CD4-positive, alpha-beta T cell (primary cell): ENCODE measurements at places on chromosomes 1 and 21. TPM values are rescaled to one million over a fixed set of nuclear protein-coding genes. Genes with fewer than 3 reads are reported as not detected.

- H3K4me3 ChIP-seq, result no peak overlapping the region
- no peaks in the 10 kb centered on the region for H3K36me3 ChIP-seq
- H3K4me1 ChIP-seq, result peaks cover 6% of the 10 kb centered on the region
- H3K27ac ChIP-seq, result no peak overlapping the region
Measured at GRCh38 chr1:58769809-58770320, 14.0 kb downstream of the JUN start.

DNA sequence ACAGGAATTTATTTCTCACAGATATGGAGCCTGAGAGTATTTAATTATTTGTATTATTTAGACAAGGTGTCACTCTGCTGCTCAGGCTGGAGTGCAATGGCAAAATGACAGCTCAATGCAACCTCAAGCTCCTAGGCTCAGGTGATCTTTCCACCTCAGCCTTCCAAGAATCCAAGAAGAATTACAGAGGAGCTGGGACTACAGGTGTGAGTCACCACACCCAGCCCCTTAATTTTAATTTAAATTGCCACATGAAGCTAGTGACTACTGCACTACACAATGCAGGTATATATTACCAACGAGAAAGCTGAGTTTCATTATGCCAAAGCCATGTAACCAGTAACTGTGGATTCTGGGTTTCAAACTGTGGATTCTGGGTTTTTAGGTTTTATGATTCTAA, 2.1 kb downstream of the KHDC4 start:
- no peaks in the 10 kb centered on the region for H3K27me3 ChIP-seq
- no peak overlapping the region for H3K4me3 ChIP-seq
- peaks cover 64% of the 10 kb centered on the region for H3K36me3 ChIP-seq
- no peak overlapping the region for H3K27ac ChIP-seq
- no peak for DNase-seq

DNA sequence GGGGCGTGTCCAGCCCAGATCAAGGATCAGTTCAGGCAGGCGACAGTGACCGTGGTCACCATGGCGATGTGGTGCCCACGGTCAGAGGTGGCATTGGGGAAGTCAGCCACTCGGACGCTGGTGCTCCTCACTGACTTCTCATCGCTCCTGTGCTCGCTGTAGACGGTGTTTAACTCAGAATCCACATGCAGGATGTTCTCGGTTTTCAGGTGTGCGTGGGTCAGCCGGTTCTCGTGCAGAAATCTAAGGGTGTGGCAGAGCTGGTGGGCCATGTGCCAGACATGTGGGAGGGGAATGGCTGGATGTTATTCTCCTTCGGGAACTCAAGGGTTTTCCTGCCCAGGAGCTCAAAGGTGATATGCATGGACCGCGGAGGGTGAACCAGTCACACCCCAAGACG, 11.7 kb downstream of the OR2AJ1 start:
- no peaks in the 10 kb centered on the region for H3K36me3 ChIP-seq
- no peaks in the 10 kb centered on the region for H3K27me3 ChIP-seq
- H3K4me3 ChIP-seq, result no peak overlapping the region
- H3K27ac ChIP-seq, result no peak overlapping the region

DNA sequence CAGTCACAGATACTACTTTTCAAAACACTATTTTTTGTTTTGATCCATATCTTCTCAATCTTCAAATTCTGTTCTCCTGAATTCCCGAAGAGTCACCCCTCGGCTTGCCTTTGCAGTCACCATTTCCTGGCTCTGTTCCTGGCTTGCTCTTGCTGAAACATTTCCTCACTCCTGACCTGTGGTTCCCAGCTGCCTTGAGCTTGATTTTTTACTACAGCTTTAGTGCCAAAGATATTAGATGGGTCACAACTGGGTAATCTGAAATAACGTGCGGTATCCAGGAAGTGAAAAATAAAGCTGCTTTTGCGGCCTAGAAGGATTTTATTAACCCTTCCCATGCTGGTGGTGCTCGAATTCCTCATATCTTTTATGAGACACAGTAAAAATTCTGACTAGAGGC, 318.8 kb downstream of the PCP4 start:
- no peaks in the 10 kb centered on the region for H3K27me3 ChIP-seq
- no peaks in the 10 kb centered on the region for H3K4me1 ChIP-seq
- no peak overlapping the region for H3K4me3 ChIP-seq
- DNase-seq, result no peak
- H3K36me3 ChIP-seq, result no peaks in the 10 kb centered on the region
- H3K27ac ChIP-seq, result no peak overlapping the region

Gene AIM2
- 0.74 TPM for total RNA-seq

Gene POMGNT1
- total RNA-seq, result 21.1 TPM

Gene SPRR2B
- total RNA-seq, result not detected

Gene CCDC27
- total RNA-seq, result not detected

DNA sequence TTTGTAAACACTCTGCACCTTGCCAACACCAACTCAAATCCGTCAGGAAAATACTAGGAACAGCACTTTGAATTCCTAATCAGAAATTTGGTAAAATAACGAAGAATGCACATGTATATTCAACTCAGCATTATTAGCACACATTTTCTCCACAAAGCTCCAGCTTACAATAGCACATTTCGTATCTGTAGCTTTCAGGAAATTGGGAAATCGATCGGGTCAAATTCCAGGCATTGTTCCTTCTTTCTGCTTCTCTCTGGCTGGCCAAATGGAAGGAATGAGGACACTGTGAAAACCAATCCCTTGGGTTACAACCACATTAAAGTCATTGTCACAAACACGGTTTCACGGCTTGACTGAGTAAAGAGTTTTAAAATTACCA, 58.6 kb downstream of the NPHP4 start:
- peaks cover 9% of the 10 kb centered on the region for H3K36me3 ChIP-seq
- H3K4me3 ChIP-seq, result no peak overlapping the region
- no peak for DNase-seq
- H3K27ac ChIP-seq, result no peak overlapping the region

- H3K27ac ChIP-seq, result no peak overlapping the region
- H3K4me3 ChIP-seq, result no peak overlapping the region
- H3K36me3 ChIP-seq, result no peaks in the 10 kb centered on the region
- no peaks in the 10 kb centered on the region for H3K27me3 ChIP-seq
Measured at GRCh38 chr1:45493116-45493697, 2.2 kb upstream of the TESK2 start.

Gene IL6R
- 35.0 TPM for total RNA-seq

Gene SLC2A1
- total RNA-seq, result 78.6 TPM

DNA sequence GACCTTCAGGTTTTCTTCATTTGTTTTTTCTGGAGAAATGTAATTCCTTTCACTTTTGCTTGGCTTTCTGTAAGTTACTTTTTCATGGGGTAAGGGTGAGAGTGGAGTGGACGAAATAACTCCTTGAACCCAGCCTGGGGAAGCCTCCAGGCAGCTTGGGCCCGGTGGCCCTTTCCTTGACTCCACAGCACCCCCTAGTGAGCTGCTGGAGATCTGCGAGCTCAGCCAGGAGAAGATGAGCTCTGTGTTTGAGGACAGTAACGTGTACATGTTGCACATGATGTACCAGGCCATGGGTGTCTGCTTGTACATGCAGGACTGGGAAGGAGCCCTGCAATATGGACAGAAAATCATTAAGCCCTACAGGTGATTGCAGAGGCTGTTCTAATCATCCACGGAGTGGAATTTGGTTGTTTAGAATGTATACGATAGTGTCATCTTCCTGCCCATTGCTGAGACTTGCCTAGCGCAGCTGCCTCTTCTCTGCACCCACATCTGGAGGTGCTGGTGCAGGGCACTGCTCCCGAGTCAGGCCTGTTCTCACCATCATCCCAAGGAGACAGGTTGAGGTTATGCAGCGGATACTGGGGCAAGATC, 51.0 kb downstream of the SMYD2 start:
- peak; percentile 15 for DNase-seq
- no peaks in the 10 kb centered on the region for H3K4me1 ChIP-seq
- H3K27ac ChIP-seq, result no peak overlapping the region
- H3K27me3 ChIP-seq, result no peaks in the 10 kb centered on the region
- peaks cover 68% of the 10 kb centered on the region for H3K36me3 ChIP-seq
- no peak overlapping the region for H3K4me3 ChIP-seq

- no peaks in the 10 kb centered on the region for H3K36me3 ChIP-seq
- no peak overlapping the region for H3K27ac ChIP-seq
- DNase-seq, result no peak
- H3K4me3 ChIP-seq, result no peak overlapping the region
- no peaks in the 10 kb centered on the region for H3K4me1 ChIP-seq
Measured at GRCh38 chr1:207742850-207743555, 8.9 kb upstream of the CD46 start.

DNA sequence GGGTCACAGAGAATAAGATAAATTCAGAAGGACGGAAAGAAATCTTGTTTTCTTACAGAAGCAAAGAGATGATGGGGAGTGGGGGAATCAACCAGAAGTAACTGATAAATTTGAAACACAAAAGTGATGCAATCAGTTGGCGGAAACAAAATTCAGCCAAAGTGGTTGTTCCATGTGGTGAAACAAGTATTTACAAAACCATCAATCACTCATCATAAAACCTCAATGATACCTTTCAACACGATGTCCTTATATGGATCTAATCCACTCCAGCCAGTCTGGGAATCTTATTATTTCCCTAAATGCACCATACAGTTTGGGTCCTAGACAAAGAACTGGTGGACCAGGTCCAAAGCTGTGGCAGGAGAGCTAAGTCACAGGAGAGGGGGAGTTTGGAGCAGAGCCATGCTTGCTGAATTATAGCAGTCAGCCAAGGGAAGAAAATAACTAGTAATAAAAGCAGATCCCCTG, 303.8 kb upstream of the LRRC7 start:
- no peaks in the 10 kb centered on the region for H3K4me1 ChIP-seq
- no peak for DNase-seq
- no peak overlapping the region for H3K4me3 ChIP-seq
- H3K36me3 ChIP-seq, result no peaks in the 10 kb centered on the region
- H3K27ac ChIP-seq, result no peak overlapping the region
- H3K27me3 ChIP-seq, result no peaks in the 10 kb centered on the region

DNA sequence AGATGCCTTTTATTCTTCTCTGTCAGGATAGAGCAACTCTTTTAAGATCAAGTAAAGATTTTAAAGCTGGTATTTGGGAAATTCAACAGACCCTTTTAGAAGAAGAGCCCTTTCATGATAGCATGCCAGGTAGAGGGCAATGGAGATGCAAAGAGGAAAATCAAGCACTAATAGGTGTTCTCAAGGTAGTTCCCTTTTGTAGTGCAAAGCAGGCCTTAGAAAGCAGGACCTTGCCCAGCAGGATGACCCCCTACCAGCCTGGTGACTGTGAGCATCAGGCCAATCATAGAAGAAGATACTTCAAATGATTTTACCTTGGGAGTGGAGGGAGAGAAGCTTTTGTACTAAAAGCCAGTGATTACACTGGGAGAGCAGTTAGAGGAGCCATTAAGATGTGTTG, 381.4 kb upstream of the ZRANB2 start:
- no peak overlapping the region for H3K27ac ChIP-seq
- H3K4me1 ChIP-seq, result no peaks in the 10 kb centered on the region
- DNase-seq, result no peak
- no peaks in the 10 kb centered on the region for H3K27me3 ChIP-seq

DNA sequence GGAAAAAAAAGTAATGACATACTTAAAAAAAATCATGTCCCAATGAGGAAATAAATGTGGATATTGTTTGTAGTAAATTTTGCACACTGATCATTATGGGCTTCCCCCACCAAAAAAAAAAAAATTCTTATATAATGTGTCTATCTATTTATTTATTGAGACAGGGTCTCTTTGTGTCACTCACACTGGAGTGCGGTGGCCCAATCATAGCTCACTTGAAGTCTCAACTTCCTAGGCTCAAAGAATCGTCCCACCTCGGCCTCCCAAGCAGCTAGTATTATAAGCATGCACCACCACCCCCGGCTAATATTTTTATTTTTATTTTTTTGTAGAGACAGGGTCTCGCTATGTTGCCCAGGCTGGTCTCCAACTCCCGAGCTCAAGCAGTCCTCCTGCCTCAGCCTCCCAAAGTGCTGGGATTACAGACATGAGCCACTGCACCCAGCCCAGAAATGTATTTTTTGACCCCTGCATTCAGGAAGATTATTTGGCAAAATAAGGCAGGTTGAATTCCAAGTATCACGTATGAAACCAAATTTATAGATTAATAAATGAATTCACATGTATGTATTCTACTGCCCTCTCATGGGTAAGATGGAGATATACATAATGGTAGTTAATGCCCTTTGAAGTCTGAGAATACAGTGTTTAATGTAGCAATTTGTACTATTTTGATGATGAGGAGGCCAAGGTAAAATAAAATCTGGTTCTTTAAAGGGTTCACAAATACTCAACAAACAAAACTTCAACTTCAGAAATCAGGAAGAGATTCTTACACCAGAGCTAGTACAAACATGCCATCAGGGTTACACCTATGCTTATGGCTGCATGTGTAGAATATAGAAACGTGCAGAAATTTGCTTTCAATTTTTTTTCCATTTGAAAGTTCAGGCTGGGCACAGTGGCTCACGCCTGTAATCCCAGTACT, 1.4 kb upstream of the DENND2C start:
- no peaks in the 10 kb centered on the region for H3K36me3 ChIP-seq
- DNase-seq, result no peak
- peaks cover 5% of the 10 kb centered on the region for H3K27me3 ChIP-seq
- H3K27ac ChIP-seq, result no peak overlapping the region

DNA sequence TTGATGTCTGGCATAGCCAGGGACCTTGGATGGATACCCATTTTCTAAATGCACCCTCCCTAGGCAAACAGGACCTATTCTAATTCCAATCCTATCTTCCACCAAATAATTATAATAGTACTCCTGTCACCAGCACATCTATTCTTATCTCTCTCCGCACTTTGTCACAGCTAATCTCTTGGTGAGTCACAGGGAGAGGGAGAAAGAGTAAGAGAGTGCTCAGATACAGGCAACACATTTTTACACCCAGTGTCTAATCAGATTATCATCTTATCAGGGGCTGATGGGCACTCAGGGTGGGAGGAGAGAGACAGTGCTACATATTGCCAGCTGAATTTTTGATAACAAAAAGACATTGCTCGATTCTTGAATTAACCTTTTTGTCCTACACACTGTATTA, 275.0 kb upstream of the BEND5 start:
- no peaks in the 10 kb centered on the region for H3K4me1 ChIP-seq
- no peak overlapping the region for H3K27ac ChIP-seq
- DNase-seq, result no peak
- H3K4me3 ChIP-seq, result no peak overlapping the region
- no peaks in the 10 kb centered on the region for H3K27me3 ChIP-seq

Gene RIMKLA
- not detected for total RNA-seq

- peaks cover 18% of the 10 kb centered on the region for H3K4me1 ChIP-seq
- H3K27ac ChIP-seq, result no peak overlapping the region
- no peak overlapping the region for H3K4me3 ChIP-seq
- no peaks in the 10 kb centered on the region for H3K27me3 ChIP-seq
- DNase-seq, result no peak
Measured at GRCh38 chr1:100462326-100463025, 75.5 kb upstream of the GPR88 start.

- H3K27me3 ChIP-seq, result no peaks in the 10 kb centered on the region
- no peak for DNase-seq
- no peaks in the 10 kb centered on the region for H3K36me3 ChIP-seq
- H3K27ac ChIP-seq, result no peak overlapping the region
- H3K4me1 ChIP-seq, result no peaks in the 10 kb centered on the region
- no peak overlapping the region for H3K4me3 ChIP-seq
Measured at GRCh38 chr1:184685116-184685515, 69.5 kb downstream of the EDEM3 start.

- peaks cover 3% of the 10 kb centered on the region for H3K27me3 ChIP-seq
- DNase-seq, result no peak
- H3K4me3 ChIP-seq, result no peak overlapping the region
Measured at GRCh38 chr1:5718831-5719632, 273.2 kb downstream of the NPHP4 start.
